Lower leg skin (tissue), 4 donors: ENCODE measurements at places on chromosomes 2 and 18. TPM values are rescaled to one million over a fixed set of nuclear protein-coding genes. Genes with fewer than 3 reads are reported as not detected.

DNA sequence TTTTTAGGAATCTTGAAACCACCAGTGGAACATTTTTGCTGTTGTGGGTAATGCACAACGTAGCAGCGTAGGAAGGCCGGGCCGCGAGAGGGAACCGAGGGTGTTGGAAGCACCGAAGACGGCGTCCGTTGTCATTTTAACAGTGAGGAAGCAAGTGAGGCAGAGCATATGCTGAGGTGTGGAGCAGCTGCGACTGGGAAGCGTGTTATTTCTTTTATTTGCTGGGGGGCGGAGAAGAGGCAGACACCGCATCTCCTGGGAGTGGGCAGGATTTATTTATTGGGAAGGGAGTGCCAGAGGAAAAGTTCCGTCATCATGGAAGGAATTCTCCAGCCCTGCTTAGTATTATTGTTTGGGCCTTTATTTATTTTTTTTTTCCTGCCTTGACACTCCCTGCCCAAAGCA lies 232.8 kb downstream of the KLHL29 start:
- no peak for DNase-seq

The PHOSPHO2 gene
- total RNA-seq: 2.7 TPM

The SPEG gene
- total RNA-seq: 3.3 TPM

GRCh38 chr2:211513446-211513845 lies 957.0 kb downstream of the CPS1 start:
- DNase-seq: no peak

GRCh38 chr2:222017252-222017850 lies 281.4 kb downstream of the PAX3 start:
- no peak for DNase-seq

The MTIF2 gene
- total RNA-seq: 14.5 TPM

The ITM2C gene
- total RNA-seq: 15.7 TPM

GRCh38 chr2:7722212-7722910 lies 805.1 kb downstream of the RNF144A start:
- DNase-seq: no peak

The FIGN gene
- 0.88 TPM for total RNA-seq

DNA sequence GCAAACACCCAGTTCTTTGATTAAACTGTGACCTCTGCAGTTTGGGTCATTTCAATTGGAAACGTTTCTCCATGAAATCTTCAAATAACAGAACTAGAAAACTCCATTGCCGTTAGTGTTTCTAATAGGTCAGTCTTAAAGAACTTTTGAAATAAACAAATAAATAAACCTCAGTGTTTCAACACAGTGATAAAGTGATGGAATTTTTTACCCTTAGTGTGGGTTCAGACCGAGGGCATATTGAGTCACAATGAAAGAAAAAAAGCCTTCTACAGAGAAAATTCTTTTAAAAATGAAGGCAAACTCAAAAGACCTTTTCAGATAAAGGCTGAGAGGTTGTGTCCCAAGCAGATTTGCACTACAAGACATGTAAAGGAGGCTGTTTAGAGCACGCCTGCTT lies 149.6 kb downstream of the NCKAP5 start:
- no peak for DNase-seq

The FAM110C gene
- total RNA-seq: 31.3 TPM

GRCh38 chr2:228107846-228108245 lies 73.6 kb downstream of the SPHKAP start:
- DNase-seq: no peak

GRCh38 chr2:235768606-235769005 lies 274.8 kb downstream of the AGAP1 start:
- DNase-seq: peak; percentile 75

The SERPINB7 gene
- 301 TPM for total RNA-seq

The RABL2A gene
- 9.2 TPM for total RNA-seq

DNA sequence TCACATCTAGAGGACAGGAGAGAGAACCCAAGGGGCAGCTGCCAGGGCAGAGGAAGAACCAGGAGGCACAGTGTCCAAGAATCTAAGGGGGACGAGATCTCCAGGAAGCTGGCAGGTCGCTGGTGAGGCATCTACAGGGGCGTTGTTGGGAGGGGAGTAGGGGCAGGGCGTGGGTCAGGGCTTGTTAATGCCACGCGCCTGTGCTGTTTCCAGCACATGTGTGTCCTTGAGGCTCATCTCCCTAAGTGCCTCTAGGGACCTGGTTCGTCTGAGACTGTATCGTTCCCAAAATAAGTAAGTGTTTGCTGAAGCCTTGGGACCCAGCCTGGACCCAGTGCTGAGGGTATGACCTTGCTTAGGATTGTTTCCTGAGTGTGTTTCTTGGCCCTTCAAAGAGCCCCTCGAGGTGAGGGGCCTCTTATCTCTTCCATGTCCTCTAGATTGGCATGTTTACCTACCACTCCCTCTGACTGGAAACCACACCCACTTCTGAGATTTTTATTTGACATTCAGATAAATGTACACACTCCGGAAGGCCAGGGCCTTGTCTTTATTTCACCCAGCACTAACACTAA lies 22.2 kb downstream of the HK2 start:
- no peak for DNase-seq

- DNase-seq: no peak
Observed at GRCh38 chr18:477565-477964, 22.9 kb downstream of the COLEC12 start.

DNA sequence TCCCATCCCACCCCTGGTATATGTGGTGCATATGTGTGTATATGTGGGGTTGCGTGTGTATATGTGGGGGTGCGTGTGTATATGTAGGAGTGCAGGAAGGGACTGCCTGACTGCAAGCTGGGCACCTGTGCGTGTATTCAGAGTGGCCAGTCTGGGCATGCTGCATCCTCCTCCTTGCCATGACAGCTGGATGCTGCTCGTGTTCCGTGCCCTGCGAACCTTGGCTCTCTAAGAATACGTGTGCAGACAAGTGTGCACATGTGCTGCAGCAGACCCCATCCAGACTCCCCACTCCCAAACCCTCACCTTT lies 222.1 kb downstream of the CELF4 start:
- DNase-seq: no peak

The VPS54 gene
- total RNA-seq: 26.4 TPM

- no peak for DNase-seq
Observed at GRCh38 chr2:68367953-68368653, 3.0 kb downstream of the PLEK start.

The L3MBTL4 gene
- 11.6 TPM for total RNA-seq

DNA sequence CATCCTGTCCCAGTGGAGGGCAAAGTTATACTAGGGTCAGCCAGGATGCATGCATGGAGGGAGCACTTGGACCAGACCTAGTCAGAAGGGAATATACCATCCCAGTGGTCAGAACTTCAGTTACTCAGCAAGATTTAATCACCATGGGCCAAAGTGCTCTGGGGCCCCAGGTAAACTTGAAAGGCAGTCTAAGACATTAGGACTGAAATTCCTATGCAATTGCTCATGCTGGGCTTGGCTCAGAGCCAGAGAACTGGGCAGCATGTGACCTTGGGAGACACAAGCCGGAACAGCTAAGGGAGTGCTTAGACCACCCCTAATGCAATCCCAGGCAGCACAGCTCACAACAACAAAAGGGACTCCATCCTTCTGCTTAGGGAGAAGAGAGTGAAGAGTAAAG lies 401.3 kb downstream of the KCNJ3 start:
- DNase-seq: peak; percentile 62

GRCh38 chr2:123917241-123917640 lies 107.8 kb upstream of the CNTNAP5 start:
- DNase-seq: no peak

DNA sequence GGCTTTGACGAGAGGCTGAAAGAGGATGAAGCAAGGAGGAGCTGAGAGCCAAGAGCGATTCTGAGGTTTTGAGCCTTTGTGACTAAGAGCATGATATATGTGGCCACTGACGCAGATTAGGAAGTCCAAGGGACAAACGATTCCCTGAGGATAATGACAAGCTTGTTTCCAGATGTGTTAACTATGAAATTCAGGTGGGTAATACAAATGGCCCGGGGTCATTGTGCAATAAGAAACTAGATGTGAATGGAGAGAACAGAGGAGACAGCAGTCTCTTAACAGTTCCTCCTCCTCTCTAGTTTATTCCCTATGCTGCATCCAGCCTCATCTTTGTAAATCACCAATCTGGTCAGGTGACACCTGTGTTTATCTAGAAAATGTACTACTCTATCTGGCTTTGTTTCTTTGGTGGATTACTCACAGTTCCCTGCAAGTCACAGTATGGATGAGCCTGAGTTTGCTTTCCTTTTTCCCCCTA lies 84.2 kb downstream of the SOCS6 start:
- DNase-seq: no peak

DNA sequence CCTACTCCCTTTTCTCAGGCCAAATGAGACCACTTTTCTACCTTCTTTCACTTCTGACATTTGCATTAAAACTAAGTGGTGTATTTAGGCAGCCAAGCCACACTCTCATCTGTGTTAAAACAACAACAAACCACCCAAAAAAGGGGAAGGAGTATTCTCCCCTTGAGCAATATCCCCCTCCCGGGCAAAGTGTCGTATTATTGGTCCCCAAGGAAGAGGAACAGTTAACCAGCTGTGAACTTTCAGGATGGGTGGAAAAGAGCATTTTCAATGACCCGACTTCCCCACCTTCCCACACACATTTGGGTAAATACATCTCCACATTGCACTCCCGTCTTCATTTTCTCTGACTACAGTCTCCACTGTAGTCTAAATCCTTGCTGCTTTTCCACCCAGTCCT lies 44.3 kb downstream of the FEZ2 start:
- DNase-seq: no peak

The AP1S3 gene
- total RNA-seq: 1.9 TPM

The KIF1A gene
- 0.76 TPM for total RNA-seq

- DNase-seq: no peak
Observed at GRCh38 chr18:79169958-79170555, 100.9 kb downstream of the ATP9B start.

GRCh38 chr2:70557171-70557838 lies 3.7 kb upstream of the TGFA start:
- DNase-seq: no peak

- DNase-seq: peak; percentile 93
Observed at GRCh38 chr2:130920415-130921163, 83.9 kb downstream of the ARHGEF4 start.

The LRATD1 gene
- total RNA-seq: 113 TPM

The DGKD gene
- 5.8 TPM for total RNA-seq

The PJVK gene
- total RNA-seq: 0.84 TPM

The AQP12A gene
- total RNA-seq: not detected

The CROCC2 gene
- not detected for total RNA-seq

The CYP26B1 gene
- total RNA-seq: 89.4 TPM
